ENCODE measurements at places on chromosomes 12 and 14.
A peak's percentile ranks its signal among the peaks of the same experiment; 100 is the strongest.

DNA sequence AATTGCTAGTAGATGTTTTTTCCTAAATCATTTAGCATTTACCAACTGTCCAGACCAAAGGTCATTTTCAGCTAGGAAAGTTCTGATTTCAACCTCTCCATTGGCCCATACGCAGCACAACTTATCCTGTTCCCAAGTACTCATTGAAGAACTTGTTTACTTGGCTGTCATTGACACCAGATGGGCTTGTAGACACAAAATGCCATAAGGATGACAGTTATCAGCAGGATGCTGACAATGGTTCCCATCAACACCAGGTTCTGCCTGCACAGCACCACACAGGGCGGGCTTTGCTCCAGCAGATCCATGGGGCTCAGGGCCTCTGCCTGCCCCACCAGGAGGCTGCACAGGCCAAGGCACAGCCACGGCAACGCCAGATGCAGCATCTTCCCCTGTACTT is 36.5 kb upstream of the TMPRSS12 start:
- no peak for DNase-seq

GRCh38 chr12:85155791-85156190 is 119.6 kb downstream of the LRRIQ1 start:
- no peak for DNase-seq

DNA sequence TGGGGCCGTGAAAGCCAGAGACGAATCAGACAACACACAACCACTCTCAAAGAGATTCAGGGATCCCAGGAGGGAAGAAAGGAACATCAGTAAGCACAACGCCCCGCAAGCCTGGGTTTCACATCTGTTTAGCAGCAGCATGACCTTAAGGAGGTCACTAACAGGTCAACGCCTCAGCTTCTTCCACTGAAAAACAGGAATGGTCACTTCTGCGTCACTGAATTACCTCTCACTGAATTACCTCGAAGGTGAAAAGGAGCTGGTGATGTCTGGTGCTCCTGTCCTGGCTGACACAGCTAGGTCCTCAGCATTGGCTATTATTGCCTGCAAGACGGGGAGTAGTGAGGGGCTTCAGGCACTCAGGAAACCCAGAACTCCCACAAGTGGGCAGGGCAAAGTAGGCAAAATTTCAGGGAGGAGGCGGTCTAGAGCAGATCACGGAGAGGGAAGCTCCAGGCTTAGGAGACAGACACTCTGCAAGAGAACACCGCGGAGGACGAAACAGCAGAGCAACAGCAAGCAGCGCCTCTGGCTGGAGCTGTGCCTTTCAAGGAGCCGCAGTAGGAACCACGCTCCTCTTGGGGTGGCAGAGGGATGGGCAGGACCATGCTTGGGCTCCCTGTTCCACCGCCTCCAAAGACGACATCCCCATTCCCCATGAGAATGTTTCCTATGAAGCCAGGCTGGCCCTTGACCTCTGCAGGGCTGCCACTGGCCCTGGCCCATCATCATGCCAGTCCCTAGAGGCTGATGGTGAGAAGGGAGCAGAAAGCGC is 108.4 kb downstream of the SINHCAF start:
- no peak for DNase-seq

- DNase-seq, result no peak
Observed at GRCh38 chr12:56151672-56152131, 685 bp upstream of the MYL6B start.

- no peak for DNase-seq
Observed at GRCh38 chr14:106390401-106390800, 864.0 kb downstream of the TMEM121 start.

- DNase-seq, result peak; percentile 56
Observed at GRCh38 chr14:31884776-31885379, 192.2 kb upstream of the ARHGAP5 start.

DNA sequence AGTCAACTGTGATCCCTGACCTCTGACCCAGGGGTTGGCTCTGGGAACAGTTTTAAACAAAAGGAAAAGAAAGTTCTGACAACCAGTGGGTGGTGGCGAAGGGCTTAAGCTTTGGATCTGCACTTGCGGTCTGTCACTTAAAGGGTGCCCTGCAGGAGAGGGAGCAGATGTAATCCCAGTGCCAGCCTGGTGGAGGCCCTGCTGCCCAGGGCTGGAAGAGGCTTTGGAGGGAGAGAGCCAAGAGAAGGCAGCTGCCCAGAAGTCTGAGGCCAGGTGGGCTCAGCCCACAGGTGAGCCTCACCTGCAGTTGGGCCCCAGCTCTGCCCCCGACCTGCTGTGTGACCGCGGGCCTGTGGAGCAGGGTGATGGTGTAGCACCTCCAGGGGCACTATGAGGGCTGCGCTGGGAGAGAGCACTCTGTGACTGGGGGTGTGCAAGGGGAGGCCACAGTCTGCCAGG is 19.1 kb downstream of the SH2B3 start:
- no peak for DNase-seq

- no peak for DNase-seq
Observed at GRCh38 chr12:107581619-107582015, 104.0 kb upstream of the PWP1 start.

GRCh38 chr14:100140452-100141078 is 18.9 kb downstream of the DEGS2 start:
- peak; percentile 46 for DNase-seq

DNA sequence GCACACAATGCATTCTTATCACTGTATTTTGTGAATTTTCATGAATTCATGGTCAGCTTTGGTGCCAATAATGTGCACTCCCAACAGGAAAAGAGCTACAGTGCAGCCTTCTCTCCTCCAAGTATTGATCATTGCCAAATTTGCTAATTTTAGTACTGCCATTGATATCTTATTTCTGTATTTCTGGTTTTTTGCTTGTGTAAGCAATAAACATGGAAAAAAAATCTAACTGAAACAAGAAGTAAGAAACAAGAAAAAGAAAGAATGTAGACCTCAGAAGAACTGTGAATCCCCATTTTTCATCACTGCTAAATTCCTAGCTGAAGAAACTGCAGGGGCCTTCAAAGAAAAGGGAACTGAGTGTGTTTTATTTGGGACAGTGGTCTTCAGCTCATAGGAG is 161.2 kb downstream of the METTL25 start:
- no peak for DNase-seq

DNA sequence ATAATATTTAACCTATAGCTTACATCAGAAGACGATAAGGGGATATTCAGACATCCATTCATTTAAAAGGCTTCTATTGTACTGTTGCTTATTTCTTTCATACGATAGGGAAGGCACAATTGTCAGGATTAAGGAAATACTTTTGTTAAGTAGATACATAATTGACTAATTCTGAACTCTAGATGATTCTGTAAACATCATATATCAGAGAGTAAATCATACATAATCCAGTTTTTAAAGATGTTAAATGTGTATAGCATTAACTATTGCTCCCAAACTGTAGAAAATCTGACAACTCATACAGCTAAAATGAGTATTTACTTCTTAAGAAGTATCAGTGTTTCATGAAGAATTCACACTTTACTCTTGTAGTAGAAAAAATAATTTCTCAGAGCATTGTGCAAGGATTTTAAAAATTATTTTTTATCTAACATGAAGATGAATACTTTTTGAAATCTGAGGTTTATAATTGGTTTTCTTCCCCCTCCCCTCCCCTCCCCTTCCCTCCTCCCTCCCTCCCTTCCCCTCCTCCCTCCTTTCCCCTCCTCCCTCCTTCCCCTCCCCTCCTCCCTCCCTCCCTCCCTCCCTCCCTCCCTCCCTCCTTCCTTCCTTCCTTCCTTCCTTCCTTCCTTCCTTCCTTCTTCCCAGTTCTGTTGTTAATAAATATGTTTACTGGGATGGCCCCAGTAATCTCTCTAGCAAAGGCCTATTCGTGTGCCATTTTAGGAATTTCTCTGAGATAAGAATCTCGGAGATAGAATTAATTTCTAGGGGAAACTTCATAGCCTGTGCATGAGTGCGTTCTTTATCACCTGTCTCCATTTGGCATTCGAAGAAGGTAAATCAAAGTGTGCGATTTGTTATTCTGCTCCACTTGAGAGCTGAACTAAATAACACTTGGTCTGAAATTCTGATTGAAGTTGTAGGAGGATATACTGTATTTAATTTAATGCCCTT is 2.3 kb downstream of the NPAS3 start:
- DNase-seq, result no peak

- DNase-seq, result no peak
Observed at GRCh38 chr14:30427846-30428245, 131.1 kb upstream of the G2E3 start.

DNA sequence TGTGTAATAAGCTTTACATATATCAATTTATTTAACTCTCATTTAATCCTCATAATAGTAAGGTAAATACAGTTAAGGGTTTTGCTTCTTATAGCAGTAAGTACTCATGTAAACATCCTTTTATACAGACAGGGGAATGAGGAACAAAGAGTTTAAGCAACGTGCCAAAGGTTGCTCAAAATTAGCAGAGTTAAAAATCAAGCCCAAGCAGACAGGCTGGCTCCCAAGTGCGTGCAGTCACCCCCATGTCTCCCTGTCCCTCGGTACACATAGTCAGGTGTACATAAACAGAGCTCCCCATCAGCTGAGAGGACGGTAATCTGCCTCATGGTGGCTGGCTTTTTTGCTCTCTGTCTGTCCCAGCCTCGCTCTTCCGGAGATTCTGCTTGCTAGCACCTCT is 126.4 kb downstream of the DERA start:
- no peak for DNase-seq

DNA sequence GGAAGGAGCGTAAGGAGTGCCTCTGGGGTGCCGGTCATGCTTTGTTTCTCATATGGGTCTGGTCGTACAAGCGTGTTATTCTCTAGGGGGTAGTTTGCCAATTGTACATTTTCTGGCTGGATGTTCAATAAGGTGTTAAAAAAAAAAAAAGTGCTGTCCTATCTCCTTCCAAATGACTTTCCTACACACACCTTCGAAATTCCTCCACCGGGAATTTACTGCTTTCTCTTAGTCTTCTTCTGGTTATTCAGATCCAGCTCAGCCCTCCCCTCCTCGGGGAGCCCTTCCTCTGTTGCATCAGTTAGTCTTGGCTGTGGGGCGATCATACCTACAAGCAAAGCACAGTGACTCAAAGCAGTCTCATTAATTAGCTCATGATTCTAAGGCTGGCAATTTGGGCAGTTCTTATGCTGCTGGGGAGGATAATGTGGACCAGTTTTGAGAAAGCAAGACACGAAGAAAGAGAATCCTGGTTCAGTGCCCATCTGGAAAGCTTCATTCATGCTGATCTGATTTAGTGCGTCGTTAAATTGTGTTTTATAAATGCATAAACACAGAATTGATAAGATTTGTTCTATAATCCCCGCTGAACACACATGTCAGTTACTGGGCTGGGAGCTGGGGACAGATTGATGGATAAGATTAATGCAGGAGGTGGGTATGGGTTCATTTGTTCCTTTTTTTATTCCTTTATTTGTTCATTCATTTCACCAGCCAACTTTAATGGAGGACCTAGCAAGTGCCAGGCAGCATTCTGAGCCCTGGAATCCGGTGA is 9.2 kb upstream of the CLMN start:
- DNase-seq, result no peak

DNA sequence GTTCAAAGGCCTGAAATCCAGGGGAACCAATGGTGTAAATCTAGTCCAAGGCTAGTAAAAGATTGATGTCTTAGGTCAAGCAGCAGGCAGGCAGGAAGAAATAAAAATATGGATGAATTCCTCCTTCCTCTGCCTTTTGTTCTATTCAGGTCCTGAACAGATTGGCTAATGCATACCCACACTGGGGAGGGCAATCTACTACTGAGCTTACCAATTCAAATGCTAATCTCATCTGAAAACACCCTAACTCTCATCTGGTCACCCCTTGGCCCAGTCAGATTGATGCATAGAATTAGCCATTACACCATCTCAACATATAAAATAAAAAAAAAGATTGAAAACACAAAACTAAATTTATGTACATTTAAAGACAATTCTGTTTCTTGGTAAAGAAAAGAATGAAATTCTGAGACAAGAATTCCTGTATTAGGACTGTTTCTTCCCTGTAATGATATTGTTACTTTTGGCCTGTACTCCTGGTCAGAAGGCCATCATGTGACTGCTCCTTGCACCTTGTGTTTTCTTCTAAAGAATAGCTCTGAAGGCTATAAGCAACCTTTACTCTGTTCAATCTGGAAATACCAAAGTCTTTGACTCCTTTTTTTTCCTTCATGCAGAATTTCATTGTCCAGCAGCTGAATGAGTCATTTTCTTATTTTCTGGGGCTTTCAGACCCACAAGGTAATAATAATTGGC is 19.9 kb downstream of the CLEC6A start:
- no peak for DNase-seq

GRCh38 chr12:63206494-63206893 is 55.5 kb upstream of the AVPR1A start:
- DNase-seq, result no peak

GRCh38 chr12:93614917-93615596 is 42.6 kb downstream of the SOCS2 start:
- DNase-seq, result no peak

- no peak for DNase-seq
Observed at GRCh38 chr14:52538623-52539022, 13.7 kb downstream of the TXNDC16 start.

DNA sequence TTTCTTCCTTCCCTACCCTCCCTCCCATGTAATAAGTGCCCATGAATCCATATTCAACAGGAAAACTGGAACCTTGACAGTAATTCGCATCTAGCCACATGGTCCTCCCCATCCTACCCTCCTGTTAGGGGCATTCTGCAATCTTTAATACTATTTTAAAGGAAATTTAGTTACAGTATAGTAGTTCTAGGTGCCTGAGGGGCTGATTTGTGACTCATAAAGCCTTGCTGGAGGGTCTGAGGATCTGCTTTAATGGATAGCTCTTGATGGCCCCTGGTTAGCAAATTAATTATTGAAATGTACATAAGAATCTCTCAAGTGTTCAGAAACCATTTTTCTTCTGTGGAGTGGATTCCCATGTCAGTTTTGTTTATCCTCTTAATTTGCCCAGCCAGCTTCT is 54.1 kb downstream of the ESRRB start:
- no peak for DNase-seq

DNA sequence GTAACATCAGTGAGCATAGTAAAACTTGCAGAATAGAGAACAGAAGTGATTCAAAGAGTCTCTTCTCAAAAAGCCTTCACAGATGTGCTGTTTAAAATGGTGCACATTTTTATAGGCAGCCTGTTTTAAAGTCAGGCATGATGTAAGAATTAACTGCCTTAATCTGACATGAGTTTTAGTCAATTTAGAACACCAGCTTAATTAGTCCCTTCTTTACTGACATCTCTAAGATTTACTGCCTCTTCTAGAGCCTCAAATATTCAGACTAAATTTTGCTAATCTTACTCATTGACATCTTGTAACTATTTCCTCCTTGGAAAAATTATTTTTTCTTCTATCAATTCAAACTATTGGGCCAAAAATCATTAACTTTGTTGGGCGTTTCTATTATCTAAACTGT is 782.5 kb downstream of the C12orf50 start:
- DNase-seq, result no peak

GRCh38 chr14:22375321-22375930 is 213.6 kb downstream of the DAD1 start:
- peak; percentile 17 for DNase-seq

GRCh38 chr12:75955251-75955650 is 76.3 kb downstream of the PHLDA1 start:
- DNase-seq, result no peak
